Stimulated activated CD8-positive, alpha-beta memory T cell treated with anti-CD3 and anti-CD28 coated beads, Interleukin-7, amount 100 ng/mL, for 1 hour (primary cell): ENCODE measurements at places on chromosomes 5 and 9.

- DNase-seq, result no peak
These were observed 5.4 kb upstream of the HBEGF start for GRCh38 chr5:140351609-140352334.

- no peak for DNase-seq
These were observed 133.1 kb downstream of the DENND1A start for GRCh38 chr9:123796618-123797484.

- no peak for DNase-seq
These were observed 1.1 kb upstream of the PDCD6 start for GRCh38 chr5:270340-270739.

DNA sequence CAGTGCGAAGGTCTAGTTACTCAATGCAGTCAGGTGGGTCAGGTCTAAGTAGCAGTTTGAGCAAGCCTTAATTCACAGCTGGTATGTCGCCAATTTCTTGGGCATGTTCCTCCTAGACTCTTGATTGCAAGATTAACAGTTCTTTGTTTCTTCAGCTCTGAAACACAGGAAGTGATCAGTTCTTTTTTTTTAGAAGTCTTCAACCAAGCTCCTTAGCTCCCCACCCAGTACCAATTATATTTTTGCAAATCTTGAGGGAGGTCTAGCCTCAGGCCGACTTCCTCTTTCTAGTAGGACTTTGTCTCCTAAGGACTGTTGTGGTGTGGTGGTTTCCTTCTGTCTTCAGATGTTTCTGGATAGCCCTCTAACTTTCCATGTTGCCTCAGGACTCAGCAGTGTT, 2054.2 kb downstream of the MAT2B start:
- no peak for DNase-seq

- DNase-seq, result no peak
These were observed 140.3 kb downstream of the AOPEP start for GRCh38 chr9:94866770-94867169.

DNA sequence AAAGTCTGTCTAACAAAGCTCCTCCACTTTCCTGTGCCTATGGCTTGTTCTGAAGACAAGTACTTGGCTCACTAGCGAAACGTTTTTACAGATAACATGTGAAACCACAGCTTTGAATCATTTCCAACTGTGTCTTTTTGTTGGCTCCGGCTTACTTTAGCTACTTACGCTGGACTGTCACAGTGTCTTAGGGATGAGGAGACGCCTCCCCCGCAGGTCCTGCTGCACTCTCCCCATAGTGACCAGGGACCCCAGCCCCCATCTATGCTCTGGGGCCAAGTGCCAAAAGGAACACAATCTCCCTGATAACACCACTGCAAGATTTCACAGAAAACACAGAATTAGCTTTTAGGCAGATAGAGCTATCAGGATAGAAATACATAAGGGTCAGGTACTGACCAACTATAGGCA, 219.1 kb downstream of the ADAMTS6 start:
- DNase-seq, result no peak

DNA sequence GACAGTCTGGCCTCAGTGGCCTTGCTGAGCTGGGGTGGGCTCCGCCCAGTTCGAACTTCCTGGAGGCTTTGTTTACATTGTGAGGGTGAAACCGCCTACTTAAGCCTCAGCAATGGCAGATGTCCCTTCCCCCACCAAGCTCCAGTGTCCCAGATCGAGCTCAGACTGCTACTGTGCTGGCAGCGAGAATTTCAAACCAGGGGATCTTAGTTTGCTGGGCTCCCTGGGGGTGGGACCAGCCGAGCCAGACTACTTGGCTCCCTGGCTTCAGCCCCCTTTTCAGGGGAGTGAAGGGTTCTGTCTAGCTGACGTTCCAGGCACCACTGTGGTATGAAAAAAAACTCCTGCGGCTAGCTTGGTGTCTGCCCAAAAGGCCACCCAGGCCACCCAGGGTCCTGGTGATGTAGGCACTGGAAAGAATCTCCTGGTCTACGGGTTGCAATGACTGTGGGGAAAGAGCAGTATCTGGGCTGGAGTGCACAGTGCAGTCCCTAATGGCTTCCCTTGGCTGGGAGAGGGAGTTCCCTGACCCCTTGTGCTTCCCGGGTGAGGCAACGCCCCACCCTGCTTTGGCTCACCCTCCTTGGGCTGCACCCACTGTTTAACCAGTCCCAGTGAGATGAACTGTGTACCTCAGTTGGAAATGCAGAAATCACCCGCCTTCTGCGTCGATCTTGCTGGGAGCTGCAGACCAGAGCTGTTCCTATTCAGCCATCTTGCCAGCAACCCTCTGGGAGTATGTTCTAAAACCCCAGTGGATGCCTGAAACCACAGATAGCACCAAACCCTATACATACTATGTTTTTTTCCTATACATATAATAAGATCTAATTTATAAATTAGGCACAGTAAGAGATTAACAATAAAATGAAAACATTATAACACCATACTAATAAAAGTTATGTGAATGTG, 95.5 kb downstream of the TMEM161B start:
- DNase-seq, result no peak

- DNase-seq, result no peak
These were observed 33.4 kb upstream of the ARAP3 start for GRCh38 chr5:141715346-141715905.

DNA sequence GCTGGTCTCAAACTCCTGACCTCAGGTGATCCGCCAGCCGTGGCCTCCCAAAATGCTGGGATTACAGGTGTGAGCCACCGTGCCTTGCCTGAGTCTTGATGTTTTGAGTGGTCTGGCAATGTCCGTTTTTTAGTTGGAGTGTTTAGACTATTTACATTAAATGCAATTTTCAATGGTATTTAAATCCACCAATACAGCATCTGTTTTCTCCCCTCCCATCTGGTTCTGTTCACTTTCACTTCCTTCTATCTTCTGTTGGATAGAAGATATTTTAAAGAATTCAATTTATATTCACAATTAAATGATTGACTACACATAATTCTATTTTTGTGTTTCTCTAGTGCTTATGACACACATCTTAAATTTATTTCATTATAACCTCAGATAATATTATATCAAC, 26.0 kb upstream of the PCAT7 start:
- no peak for DNase-seq

DNA sequence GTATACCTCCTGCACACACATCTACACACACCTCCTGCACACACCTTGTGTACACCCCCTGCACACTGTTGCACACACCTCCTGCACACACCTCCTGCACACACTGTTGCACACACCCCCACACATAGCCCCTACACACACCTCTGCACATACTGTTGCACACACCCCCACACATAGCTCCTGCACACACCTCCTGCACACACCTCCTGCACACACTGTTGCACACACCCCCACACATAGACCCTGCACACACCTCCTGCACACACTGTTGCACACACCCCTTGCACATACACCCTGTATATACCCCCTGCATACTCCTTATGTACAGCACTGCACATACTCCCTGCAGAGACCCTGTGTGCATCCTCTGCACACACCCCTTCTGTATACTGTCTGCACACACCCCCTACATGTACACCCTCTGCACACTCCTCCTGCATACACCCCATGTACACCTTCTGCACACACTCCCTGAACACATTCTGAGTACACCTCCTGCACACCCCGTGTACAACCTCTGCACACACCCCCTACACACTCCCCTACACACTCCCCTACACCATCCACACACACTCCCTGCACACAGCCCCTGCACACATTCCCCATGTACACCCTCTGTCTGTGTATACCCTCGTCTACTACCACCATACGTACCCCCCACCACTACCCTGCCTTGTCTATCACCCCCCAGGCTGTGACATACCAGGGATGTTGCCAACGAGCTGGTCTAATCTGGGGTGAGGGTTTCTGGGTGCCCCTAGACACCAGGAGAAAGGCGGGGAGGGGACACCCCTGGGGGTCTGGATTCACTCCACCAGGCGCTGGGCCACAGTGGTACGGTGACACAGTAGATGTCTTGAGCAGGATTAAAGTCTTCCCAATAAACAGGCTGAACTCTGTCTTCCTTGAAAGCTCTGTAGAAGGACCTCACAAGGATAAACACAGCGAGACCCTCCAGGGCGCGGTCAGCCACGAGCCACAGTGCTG, 1.1 kb upstream of the CEP72 start:
- DNase-seq, result no peak

GRCh38 chr9:89339807-89340206, 21.5 kb downstream of the SECISBP2 start:
- no peak for DNase-seq

- no peak for DNase-seq
These were observed 149.2 kb upstream of the ARRDC3 start for GRCh38 chr5:91532281-91532680.

DNA sequence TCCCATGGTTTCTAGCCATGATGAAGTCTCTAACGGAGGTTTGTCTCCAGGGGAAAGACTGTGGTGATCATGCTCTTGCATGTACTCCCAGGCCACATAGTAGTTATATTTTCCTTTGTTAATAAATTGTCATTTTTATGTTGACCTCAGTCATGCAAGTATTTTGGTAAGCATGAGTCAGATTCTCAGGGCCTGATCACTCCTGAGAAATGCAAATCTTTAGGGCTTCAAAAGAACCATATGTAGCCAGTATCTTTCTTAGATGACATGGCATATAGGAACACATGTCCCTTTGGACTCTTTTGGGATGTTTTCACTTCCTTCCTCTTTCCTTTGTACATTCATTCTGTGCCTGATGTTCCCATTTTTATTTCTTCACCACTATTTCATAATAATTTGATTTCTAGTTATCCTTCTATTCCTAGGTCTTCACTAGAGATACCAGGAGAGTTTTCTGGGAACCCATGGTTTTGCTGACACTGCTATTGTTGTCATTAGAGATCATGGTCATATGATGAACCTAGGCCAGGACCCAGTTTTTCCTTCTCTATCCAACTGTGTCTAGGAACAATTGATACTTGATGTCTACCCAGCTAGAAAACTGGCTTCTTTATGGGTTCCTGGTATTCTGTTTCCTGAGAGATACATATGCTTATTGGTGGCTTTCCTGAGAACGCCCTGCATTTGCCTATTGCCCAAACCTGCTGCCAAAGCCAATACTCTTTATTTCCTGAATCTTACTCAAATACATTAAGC, 248.1 kb upstream of the NREP start:
- DNase-seq, result no peak

- no peak for DNase-seq
These were observed 101.1 kb upstream of the GNAQ start for GRCh38 chr9:78132701-78133058.

GRCh38 chr5:145585443-145586148, 249.5 kb downstream of the PRELID2 start:
- DNase-seq, result no peak

- DNase-seq, result no peak
These were observed 7.6 kb upstream of the ZNF474 start for GRCh38 chr5:122121479-122122465.

GRCh38 chr5:14587150-14587549, 5.6 kb downstream of the OTULINL start:
- DNase-seq, result no peak

GRCh38 chr9:34085581-34086500, 37.2 kb upstream of the UBAP2 start:
- no peak for DNase-seq

DNA sequence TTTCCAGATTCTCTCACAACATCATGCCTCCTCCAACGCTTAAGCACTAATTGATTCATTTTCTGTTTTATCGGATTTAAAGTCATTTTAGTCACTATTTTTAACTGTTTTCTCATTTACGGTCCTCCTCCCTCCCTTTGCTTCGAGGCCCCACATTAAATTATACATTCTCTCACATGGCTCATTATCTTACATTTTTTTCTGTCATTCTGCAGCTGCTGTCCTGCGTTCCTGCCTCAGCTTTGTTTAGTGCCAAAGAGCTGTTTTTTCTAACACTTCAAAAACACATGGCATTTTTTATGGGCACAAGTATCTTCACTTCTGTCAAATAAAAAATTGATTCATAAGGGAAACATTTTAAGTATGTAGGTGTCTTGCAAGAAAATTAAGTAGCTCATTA, 130.1 kb upstream of the FST start:
- no peak for DNase-seq

- DNase-seq, result no peak
These were observed 279.1 kb downstream of the TLE1 start for GRCh38 chr9:81410201-81410600.
